ENCODE measurements at places on chromosomes 7 and 10. TPM values are rescaled to one million over a fixed set of nuclear protein-coding genes. Genes with fewer than 3 reads are reported as not detected.

Gene GNAI1
- 32.8 TPM for total RNA-seq

Gene CUEDC2
- 49.1 TPM for total RNA-seq

Gene MIOS
- total RNA-seq = 32.1 TPM

Gene MSS51
- total RNA-seq = 2.7 TPM

Gene CYP26C1
- 0.09 TPM for total RNA-seq

Gene CCL24
- total RNA-seq = not detected

Gene PLA2G12B
- total RNA-seq = not detected

Gene FAM171A1
- total RNA-seq = 27.5 TPM
